A549 treated with ZK216348 at 1 μM for 4 hours (cell line): ENCODE measurements at places on chromosomes 16 and 17. TPM values are rescaled to one million over a fixed set of nuclear protein-coding genes. Genes with fewer than 3 reads are reported as not detected.

Gene FNDC8
- 0.11 TPM in 1 of 5 replicates, not detected in the others for total RNA-seq

Gene HS3ST6
- total RNA-seq, result 1.9 to 3.8 TPM (median 2.9 TPM) in 5 replicates

Gene HOXB4
- total RNA-seq, result 0.12 to 0.29 TPM (median 0.16 TPM) in 5 replicates

Gene KRTAP4-3
- total RNA-seq, result not detected in 5 replicates

Gene GPT2
- 7.2 to 15.3 TPM (median 13.2 TPM) in 5 replicates for total RNA-seq
